Glomerular endothelial cell (primary cell): ENCODE measurements at places on chromosomes 16 and 17.

- DNase-seq, result no peak
Observed at GRCh38 chr17:49452201-49452600, 37.5 kb upstream of the PHB1 start.

- no peak for DNase-seq
Observed at GRCh38 chr16:75703306-75703705, 2.0 kb upstream of the DUXB start.

GRCh38 chr17:67491009-67491680, 114.1 kb downstream of the PITPNC1 start:
- DNase-seq, result peak; percentile 68

DNA sequence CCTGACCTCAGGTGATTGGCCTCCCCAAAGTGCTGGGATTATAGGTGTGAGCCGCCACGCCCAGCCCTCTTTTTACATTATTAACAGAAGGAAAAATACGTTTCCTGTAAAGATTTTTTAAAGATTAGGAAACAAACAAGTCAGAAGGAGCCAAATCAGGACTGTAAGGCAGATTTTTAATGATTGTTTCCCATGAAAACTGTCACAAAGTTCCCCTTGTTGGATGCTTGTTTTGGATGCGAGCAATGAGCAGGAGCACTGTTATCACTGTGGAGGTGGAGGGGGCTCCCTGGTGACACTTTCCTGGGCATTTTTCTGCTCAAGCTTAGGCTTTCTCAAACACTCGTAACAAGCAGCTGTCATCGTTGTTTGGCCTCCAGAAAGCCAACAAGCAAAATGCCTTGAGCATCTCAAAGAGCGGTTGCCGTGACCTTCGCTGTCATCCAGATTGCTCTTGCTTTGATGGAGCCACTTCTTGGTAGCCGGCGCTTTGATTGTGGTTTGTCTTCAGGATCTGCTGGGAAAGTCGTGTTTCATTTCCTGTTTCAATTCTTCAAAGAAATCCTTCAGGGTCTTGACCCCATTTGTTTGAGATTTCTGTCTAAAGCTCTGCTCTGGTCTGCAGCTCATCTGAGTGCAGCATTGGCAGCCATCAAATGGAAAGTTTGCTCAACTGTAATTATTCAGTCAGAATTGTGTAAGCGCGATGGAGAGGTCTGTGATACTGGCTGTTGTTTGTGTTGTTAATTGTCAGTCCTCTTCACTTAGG, 128.7 kb downstream of the RPTOR start:
- DNase-seq, result no peak

- DNase-seq, result no peak
Observed at GRCh38 chr17:76530811-76531485, 6.6 kb downstream of the CYGB start.

DNA sequence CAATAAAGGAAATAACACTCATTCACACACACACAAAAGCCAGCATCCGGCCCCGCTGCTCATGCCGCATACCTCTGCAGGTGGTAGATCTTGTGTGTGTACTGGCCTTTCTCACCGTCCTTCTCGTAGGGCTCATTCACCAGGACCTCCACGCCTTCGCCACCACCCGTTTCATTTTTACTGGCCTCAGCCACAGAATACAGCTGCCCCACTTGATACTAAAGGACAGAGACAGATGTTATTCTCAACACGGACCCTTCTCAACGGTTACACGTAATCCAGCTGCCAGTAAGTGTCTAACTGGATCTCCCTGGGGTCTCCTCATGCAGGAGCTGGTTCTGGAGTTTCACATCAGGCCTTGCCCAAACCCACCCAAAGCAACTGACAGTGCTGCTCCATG, 9.7 kb downstream of the PITPNA start:
- DNase-seq, result no peak
